ENCODE measurements at places on chromosomes 7 and 10.

DNA sequence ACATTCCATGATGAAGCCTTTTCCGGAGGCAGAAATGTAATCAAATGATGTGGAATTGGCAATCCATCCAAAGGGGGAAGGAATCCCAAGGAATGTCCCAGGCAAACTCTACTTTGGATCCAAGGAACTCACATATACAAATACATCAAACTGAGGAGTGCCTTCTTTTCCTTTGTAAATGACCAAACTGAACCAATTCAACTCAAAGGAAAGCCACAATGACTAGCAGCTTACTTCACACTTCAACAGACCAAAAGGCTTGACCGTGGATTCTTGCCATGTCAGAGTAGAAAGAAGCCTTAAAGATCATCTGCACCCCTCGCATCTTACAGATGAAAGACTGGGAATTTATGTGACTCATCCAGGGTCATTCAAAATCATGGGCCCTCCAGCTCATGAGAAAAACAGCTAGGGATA lies 79.7 kb upstream of the MACROH2A2 start:
- H3K36me3 ChIP-seq: no peaks in the 10 kb centered on the region
- H3K27me3 ChIP-seq: peaks cover 46% of the 10 kb centered on the region
- DNase-seq: no peak

DNA sequence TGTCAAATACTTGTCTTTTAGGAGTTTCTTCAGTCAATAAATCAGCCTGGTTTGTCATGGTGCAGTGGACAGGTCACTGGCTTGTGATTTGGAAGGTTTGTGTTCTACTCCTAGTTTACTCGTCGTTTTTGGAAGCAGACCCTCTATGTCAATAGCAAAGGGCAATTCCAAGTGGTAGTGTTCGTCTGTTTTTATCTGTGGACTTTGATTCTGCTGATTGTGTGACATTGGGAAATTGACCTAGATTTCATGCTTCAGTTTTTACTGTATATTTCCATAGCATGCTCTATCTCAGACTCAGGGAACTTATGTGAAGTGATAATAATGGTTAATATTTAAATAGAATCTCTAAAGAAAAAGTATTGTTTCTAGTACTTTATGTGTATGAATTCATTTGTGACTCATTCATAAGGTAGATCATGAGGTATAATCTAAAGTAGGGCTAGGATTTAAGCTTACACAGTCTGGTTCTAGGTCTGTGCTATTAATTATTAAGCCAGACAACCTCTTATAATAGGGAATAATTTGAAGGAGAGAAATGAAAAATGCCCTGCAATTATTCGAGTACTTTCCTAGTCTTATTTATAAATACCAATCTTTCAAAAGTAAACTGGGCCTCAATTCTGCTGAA lies 198.1 kb downstream of the REEP3 start:
- peaks cover 28% of the 10 kb centered on the region for H3K4me1 ChIP-seq
- no peaks in the 10 kb centered on the region for H3K36me3 ChIP-seq
- no peak overlapping the region for H3K27ac ChIP-seq
- no peak overlapping the region for H3K4me3 ChIP-seq
- peaks cover 5% of the 10 kb centered on the region for H3K27me3 ChIP-seq
- DNase-seq: no peak

DNA sequence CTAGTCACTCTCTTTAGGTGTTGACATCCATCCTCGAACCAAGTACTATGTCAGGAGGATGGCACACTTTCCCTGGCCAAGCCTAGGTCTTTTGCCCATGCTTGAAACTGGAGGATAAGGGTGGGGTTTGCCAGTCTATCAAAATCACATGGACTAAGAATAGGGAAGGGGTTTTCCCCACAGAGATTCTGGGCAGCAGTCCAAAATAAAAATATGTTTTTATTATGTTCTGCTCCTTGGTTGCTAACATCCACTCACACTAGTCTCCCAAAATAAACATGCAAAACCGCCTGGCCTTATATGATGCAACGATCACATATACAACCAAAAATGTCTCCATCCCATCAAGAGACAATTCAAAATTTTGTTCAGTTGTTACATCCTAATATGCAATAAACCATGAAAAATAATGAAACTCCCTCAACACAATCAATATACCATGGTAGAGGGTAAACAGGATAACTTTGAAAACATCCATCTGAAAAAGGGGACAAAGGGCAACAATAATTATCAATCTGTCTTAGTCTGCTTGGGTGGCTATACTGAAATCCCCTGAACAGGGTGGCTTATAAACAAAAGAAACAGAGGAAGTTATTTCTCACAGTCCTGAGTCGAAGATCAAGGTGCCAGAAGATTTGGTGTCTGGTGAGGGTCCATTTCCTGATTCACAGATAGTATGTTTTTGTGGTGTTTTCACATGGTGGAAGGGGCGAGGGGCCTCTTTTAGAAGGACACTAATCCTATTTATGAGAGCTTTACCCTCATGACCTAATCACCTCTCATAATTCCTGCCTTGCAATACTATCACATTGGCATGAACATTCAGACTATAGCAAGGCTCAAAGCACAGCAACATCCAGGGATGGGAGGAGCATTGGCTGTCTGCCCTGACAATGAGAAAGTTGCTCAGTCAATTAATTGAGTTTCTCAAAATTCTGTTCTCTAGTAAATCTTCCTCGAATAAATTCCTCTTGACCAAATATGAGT lies 159.3 kb downstream of the ETV1 start:
- no peaks in the 10 kb centered on the region for H3K27me3 ChIP-seq
- H3K4me1 ChIP-seq: no peaks in the 10 kb centered on the region
- no peaks in the 10 kb centered on the region for H3K36me3 ChIP-seq
- no peak overlapping the region for H3K4me3 ChIP-seq

- H3K27me3 ChIP-seq: no peaks in the 10 kb centered on the region
- no peak overlapping the region for H3K27ac ChIP-seq
- H3K4me3 ChIP-seq: no peak overlapping the region
- no peaks in the 10 kb centered on the region for H3K4me1 ChIP-seq
- no peak for DNase-seq
These were observed 20.5 kb downstream of the MPP7 start for GRCh38 chr10:28282336-28282735.

- peaks cover 1% of the 10 kb centered on the region for H3K4me1 ChIP-seq
- no peak overlapping the region for H3K4me3 ChIP-seq
- H3K27ac ChIP-seq: no peak overlapping the region
- H3K36me3 ChIP-seq: no peaks in the 10 kb centered on the region
- no peaks in the 10 kb centered on the region for H3K27me3 ChIP-seq
These were observed 6.6 kb downstream of the NPC1L1 start for GRCh38 chr7:44534501-44534900.

GRCh38 chr7:98354511-98355249 lies 46.2 kb downstream of the BAIAP2L1 start:
- no peaks in the 10 kb centered on the region for H3K4me1 ChIP-seq
- no peaks in the 10 kb centered on the region for H3K36me3 ChIP-seq
- no peaks in the 10 kb centered on the region for H3K27me3 ChIP-seq
- DNase-seq: no peak
- H3K27ac ChIP-seq: no peak overlapping the region
- no peak overlapping the region for H3K4me3 ChIP-seq

DNA sequence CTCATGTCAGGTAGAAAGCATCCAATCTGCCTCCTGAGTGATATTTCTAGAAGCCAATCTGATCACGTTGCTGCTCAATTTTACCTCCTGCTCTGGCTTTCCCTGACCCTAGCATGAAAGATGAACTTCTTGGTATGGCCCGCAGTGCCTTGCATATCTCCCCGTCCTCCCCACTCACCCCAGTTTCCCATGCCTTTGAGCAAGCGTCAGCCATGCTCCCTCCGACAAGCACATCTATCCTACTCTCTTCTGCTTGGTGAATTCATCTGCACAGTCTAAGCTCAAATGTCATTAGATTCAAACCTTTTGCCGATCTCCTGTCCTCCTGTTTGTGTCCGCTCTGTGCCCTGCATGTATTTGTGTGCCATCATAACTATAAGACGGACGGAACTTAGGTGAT lies 6.2 kb upstream of the TBXAS1 start:
- no peaks in the 10 kb centered on the region for H3K36me3 ChIP-seq
- no peak for DNase-seq
- peaks cover 16% of the 10 kb centered on the region for H3K27me3 ChIP-seq
- H3K4me1 ChIP-seq: no peaks in the 10 kb centered on the region
- H3K4me3 ChIP-seq: no peak overlapping the region

GRCh38 chr10:22999942-23000341 lies 72.1 kb downstream of the ARMC3 start:
- no peak overlapping the region for H3K27ac ChIP-seq
- H3K36me3 ChIP-seq: no peaks in the 10 kb centered on the region
- no peaks in the 10 kb centered on the region for H3K4me1 ChIP-seq

DNA sequence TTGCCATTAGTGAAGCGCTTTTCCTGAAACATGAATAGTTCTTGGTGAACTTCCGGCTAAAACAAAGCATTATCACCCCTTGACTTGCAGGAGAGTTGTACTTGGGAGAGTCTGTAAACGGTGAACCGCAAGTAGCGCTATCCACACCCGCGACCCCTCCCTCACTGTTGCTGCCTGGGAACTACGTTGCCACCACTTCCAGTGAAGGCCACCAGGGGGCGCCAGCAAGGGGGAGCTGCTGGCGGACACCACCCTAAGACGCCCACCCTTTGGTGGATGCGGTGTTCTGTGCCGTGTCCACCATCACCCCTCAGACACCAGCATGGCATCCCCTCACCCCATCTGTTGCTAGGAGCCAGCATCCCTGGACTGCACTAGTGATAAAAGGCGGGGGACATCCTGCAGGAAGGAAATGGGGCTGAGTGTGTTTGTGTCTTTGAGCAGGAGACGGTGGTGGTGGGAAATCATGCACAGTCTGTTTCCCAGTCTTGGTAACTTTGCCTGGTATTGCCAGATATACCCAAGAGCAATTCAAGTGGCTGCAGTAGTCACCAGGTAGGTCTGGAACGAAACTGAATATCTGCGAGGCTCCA lies 298.2 kb downstream of the FRMD4A start:
- no peak overlapping the region for H3K27ac ChIP-seq
- H3K4me1 ChIP-seq: peaks cover 5% of the 10 kb centered on the region
- H3K4me3 ChIP-seq: no peak overlapping the region
- H3K36me3 ChIP-seq: no peaks in the 10 kb centered on the region

DNA sequence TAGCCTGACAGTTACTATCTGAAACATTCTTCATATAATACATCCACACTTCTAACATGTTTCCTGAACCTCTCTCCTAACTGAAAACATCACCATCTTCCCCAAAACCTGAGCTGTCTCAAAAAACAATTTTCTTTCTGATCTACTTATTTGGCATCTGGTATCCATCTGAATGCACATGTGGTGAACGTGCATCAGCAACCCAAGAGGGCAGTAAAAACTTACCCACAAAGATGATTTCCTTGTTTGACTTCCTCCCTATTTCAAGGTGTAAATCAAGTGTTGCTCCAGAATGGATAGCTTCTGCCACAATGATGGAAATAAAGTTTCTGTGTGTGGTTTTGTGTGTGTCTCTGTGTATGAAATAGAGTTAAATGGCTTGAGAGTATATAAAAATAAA lies 500.4 kb downstream of the MAGI2 start:
- no peaks in the 10 kb centered on the region for H3K27me3 ChIP-seq
- DNase-seq: no peak
- no peak overlapping the region for H3K4me3 ChIP-seq
- no peaks in the 10 kb centered on the region for H3K4me1 ChIP-seq
- no peak overlapping the region for H3K27ac ChIP-seq
